ENCODE measurements at places on chromosomes 2 and 18.

DNA sequence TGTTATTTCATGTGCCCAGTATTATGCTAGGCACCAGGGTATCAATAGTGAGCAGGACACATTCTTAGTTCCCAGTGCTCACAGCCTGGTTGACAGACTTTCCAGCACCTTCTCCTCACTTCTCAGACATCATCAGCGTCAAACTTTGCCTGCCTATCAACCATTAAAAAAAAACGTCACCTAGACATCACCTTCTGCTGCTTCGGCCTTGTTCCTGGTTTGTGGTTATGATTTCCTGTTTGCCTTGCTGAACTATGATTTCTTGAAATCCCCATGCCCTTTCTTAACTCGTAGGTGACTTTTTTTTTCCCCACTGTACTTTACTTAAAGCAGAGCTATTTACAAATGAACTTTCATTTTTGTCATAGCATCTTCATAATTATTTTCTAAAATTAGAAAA is 60.4 kb upstream of the NABP1 start:
- DNase-seq = no peak

DNA sequence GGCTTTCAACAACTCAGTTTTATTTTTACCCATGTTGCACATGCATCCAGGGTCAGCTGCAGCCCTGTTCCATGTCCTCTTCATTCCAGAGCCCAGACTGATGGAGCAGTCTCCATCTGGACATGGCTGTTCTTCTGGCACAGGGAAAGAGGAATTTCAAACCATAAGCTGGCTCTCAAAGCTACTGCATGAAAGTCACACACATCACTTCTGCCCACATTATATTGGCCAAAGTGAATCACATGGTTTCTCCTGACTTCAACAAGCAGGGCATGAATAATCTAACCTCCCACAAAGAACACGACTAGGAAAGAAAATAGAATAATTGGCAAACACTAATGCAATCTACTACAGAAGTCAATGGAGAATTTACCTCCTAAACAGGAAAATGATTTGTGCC is 94.2 kb downstream of the FTCDNL1 start:
- no peak for DNase-seq

DNA sequence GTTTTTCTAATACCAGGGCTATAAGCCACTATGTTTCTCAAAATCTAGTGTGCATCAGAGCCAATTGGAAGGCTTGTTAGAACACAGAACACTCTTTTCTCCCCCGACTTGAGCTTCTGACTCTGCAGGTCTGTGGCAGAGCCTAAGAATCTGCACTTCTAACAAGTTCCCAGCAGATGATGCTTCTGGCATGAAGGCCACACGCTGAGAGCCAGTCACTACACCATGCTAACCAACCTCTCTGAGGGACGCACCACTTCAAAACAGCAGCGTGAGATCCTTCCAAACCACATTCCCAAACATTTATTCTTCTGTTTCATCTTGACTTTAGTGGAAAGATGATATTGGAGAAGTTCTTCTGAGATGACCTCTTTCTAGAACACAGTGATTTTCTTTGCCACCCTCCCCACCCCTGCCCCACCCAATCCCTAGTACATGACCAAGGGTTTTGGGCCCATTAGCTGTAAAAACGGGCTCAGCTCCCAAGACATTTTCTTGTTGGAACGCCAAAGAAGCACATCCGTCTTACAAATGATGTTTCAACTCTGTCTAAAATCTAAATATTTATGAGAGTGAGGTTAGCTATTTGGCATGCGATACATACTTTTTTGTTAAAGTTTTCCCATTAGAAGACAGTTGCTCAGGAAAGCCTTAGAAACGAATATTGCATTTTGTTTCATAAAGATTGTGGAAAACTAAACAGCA is 391.9 kb downstream of the TMEM182 start:
- no peak for DNase-seq

- no peak for DNase-seq
Measured at GRCh38 chr2:180358458-180358857, 351.4 kb upstream of the CWC22 start.

GRCh38 chr2:235603659-235604058 is 109.8 kb downstream of the AGAP1 start:
- DNase-seq = no peak

- no peak for DNase-seq
Measured at GRCh38 chr2:72155151-72155550, 7.5 kb upstream of the CYP26B1 start.

- DNase-seq = peak; percentile 33
Measured at GRCh38 chr2:72236445-72237067, 88.9 kb upstream of the CYP26B1 start.

DNA sequence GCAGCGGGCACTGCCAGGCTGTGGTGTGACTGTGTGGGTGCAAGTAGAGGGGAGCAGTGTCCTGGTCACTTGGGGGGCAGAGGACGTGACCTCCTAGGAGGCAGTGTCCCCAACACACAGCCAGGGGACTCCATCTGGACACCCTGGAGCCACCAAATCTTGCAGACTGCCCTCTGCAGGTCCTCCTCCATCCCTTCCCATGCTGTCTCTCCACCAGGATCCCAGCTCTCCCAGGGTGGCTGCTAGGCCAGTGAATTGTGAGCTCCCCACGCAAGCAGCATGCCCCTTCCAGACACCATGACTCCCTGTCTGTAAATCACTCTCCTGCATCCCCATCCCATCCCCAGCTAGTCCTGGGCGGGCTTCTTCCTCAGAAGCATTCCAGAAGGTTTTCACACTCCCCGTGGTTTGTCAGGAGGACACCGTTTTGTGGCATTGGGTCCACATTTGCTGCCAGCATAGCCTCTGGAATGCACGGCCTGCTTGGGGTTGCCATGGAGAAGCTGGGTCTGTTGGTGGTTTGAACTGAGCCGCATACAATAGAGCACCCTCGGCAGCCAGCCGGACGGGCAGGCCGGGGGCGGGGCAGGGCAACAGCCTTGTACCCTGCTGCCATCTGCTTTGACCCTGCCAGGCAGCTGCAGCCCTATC is 210.7 kb downstream of the KLHL29 start:
- peak; percentile 45 for DNase-seq

- DNase-seq = no peak
Measured at GRCh38 chr2:24707143-24707542, 86.0 kb downstream of the PTRHD1 start.

GRCh38 chr18:45103319-45104048 is 422.8 kb downstream of the SETBP1 start:
- no peak for DNase-seq

DNA sequence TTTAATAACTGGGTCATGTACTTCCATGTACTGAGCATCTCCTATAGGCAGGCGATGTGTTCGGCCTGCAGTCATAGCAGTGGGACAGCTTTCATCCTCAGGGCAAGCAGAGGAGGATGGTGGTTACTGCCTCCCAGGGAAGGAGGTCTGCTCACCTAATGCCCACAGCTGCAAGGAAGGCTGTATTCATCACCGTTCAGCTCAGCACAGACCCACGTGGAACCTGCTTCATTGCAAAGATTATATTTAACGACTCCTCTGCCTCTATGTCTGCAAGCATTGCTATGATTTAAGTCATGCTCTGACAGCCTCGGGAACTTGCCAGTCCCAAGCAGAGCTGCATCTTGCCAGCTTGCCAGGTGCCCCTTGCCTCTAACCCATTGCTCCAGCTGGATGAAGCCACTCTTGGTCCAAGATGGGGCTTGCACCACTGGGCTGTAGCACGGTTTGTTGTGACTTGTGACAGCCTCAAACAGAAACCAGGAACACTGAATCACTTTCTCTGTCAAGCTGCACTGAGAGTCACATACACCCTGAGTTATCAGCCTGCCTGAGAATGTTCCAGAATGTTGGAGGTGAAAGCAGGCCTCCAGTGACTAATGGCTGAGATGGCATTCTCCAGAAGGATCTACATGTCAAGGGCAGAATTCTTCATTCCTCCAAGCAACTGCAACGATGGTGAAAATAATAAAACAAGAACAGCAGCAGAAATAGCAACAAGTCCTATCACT is 651.1 kb upstream of the ID2 start:
- no peak for DNase-seq

- peak; percentile 96 for DNase-seq
Measured at GRCh38 chr2:26723991-26724750, 31.6 kb downstream of the KCNK3 start.

- no peak for DNase-seq
Measured at GRCh38 chr18:470661-471501, 29.6 kb downstream of the COLEC12 start.

- no peak for DNase-seq
Measured at GRCh38 chr2:199278099-199278498, 179.6 kb downstream of the SATB2 start.

- no peak for DNase-seq
Measured at GRCh38 chr2:26141145-26141769, 31.6 kb upstream of the GAREM2 start.

GRCh38 chr18:79468119-79468789 is 72.5 kb downstream of the NFATC1 start:
- no peak for DNase-seq

DNA sequence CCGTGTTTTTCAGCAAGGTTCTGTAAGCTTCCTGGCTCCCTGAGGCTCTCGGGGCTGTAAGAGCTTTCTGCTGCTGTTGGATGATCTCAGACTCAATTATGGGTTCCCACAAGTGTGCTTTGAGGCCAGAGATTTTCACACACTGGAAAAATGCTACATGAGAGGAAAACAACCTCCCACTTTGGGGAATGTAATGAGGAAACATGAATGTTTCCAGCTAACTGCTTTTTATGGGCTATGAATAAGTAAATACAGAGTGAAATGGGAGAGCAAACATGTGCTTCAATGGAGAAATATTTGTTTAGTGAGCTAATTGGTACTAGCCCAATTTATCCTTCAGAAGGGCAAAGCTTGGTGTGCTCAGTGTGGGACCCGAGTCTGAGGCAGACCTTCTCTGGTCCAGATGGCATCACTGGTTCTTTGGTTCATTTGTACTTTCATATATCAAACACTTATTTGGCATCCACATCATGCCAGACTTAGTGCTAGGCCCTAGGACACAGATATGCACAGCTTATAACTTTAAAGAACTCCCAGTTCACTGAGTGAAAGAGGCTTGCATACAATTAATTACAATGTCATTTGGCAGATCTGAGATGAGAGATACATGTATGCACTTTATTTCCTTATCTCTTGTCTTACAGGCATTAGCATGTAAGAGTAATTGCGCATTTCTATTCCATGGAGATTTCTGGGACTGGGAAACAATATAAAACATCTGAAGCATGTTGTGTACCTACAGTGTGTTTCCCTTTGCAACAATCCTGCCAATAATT is 248.8 kb downstream of the RDH14 start:
- no peak for DNase-seq

GRCh38 chr2:9690252-9690651 is 59.5 kb upstream of the YWHAQ start:
- DNase-seq = no peak

GRCh38 chr18:33573193-33573592 is 4.8 kb upstream of the ASXL3 start:
- no peak for DNase-seq

DNA sequence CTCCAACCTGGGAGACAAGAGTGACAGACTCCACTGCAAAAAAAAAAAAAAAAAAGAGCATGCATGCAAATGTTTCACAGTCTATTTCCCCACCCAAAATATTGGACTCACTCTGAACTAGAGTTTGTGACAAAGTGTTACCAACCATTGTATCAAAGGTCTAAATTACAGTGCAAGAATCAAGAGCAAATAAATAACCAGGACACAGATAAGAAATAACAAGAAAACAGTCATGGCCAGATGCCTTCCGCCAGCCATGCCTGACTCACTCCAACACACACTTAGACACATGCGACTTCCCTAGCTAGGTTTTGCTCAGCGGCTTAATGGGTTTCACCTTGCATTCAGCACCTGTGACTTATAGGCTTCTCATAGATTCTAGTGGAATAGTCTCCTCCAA is 62.8 kb downstream of the CYB5A start:
- no peak for DNase-seq

- no peak for DNase-seq
Measured at GRCh38 chr2:232538671-232539070, 821 bp upstream of the CHRNG start.

DNA sequence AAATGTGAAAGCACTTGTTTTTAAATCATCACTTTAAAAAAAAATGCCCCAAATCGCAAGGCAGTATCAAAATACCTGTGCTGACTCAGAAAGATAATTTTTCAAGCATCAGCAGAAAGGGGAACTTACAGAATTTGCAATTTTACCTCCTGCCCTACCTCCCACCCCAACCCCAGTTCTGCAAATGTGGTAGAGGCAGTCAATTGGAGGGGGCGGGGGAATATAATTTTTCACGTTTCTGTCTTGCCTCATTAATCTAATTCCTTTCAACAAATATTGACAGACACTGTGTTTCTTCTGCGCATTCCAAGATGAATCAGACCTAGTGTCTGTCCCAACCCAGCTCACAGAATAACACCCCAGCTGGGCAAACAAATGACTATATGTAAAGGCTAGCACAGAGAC is 76.8 kb downstream of the ALPK2 start:
- no peak for DNase-seq

- no peak for DNase-seq
Measured at GRCh38 chr2:152349416-152349815, 14.4 kb downstream of the FMNL2 start.

- DNase-seq = no peak
Measured at GRCh38 chr2:159736048-159736447, 23.7 kb downstream of the MARCHF7 start.
